ENCODE measurements at places on chromosomes 2 and 18. TPM values are rescaled to one million over a fixed set of nuclear protein-coding genes. Genes with fewer than 3 reads are reported as not detected.

Gene ZNF396
- 0.66 TPM for total RNA-seq

Gene ASNSD1
- 42.7 TPM for total RNA-seq

Gene POU3F3
- not detected for total RNA-seq

Gene SERPINB11
- not detected for total RNA-seq

Gene MROH2A
- total RNA-seq: not detected

Gene ATOH8
- 31.9 TPM for total RNA-seq

DNA sequence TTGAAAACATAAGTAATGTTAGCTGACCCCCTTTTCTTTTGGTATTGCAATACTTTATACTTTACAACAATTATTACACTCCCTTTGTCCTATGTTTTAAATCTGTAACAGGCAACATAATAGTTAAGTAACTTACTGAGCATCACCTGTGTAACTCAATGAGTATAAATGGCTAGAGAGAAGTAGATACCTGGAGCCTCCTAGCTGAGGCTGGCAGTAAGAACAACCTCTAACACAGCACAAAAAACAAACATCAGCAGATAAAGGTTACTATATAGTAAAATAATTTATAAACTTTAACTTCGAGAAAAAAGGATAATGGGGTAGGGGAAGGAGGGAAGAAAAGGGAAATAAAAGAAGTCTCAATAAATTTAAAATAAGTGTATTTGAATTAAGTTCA lies 73.1 kb upstream of the ST8SIA5 start:
- H3K27ac ChIP-seq: no peak overlapping the region
- no peaks in the 10 kb centered on the region for H3K4me1 ChIP-seq
- no peak for DNase-seq
- no peaks in the 10 kb centered on the region for H3K27me3 ChIP-seq
- H3K36me3 ChIP-seq: peaks cover 9% of the 10 kb centered on the region
- H3K4me3 ChIP-seq: no peak overlapping the region

DNA sequence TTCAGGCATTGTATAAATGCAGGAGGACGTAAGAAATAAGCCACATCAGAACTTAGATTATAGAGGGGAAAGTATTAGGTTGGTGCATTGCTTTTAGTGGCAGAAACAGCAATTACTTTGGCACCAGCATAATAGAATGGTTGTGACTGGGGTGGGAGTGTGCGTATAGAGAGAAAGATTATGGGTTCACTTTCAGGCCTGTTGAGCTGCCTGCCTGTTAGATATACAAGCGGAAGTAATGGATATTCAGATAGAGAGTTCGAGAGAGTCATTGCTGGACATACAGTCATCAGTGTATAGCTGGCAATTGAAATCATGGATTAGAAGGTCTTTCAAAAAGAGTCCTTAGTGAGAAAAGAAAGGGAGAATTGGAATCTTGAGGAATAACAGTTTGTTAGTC lies 139.2 kb upstream of the MYO3B start:
- no peak overlapping the region for H3K27ac ChIP-seq
- H3K27me3 ChIP-seq: peaks cover 1% of the 10 kb centered on the region
- no peak for DNase-seq
- H3K36me3 ChIP-seq: peaks cover 5% of the 10 kb centered on the region
- peaks cover 10% of the 10 kb centered on the region for H3K4me1 ChIP-seq
- H3K4me3 ChIP-seq: no peak overlapping the region

DNA sequence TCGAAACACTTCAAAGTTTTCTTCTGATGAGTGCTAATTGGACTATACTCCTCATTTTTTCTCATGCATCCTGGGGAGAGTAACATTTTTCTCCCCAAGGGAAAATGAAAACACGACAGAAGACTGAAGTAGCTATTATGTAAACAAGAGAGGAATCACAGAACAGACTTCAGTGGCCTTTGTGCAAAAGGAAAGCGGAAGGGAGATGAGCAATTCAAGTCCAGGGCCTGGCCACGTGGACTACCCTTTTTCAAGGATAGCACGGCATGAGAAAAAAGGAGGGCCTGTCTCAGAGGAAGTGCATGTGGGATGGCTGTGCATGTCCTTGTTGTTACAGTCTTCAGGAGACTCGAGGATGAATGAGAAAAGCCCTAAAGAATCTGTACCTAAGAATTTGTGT lies 43.8 kb upstream of the KCNE4 start:
- peak overlapping the region; percentile 87 for H3K27ac ChIP-seq
- H3K36me3 ChIP-seq: peaks cover 29% of the 10 kb centered on the region
- H3K4me3 ChIP-seq: peak overlapping the region; percentile 38
- H3K27me3 ChIP-seq: peaks cover 2% of the 10 kb centered on the region
- peaks cover 86% of the 10 kb centered on the region for H3K4me1 ChIP-seq

- no peak overlapping the region for H3K27ac ChIP-seq
- H3K27me3 ChIP-seq: no peaks in the 10 kb centered on the region
- H3K4me1 ChIP-seq: peaks cover 35% of the 10 kb centered on the region
- peaks cover 5% of the 10 kb centered on the region for H3K36me3 ChIP-seq
- DNase-seq: no peak
- no peak overlapping the region for H3K4me3 ChIP-seq
Observed at GRCh38 chr18:74831571-74832250, 234.0 kb downstream of the ZNF407 start.

DNA sequence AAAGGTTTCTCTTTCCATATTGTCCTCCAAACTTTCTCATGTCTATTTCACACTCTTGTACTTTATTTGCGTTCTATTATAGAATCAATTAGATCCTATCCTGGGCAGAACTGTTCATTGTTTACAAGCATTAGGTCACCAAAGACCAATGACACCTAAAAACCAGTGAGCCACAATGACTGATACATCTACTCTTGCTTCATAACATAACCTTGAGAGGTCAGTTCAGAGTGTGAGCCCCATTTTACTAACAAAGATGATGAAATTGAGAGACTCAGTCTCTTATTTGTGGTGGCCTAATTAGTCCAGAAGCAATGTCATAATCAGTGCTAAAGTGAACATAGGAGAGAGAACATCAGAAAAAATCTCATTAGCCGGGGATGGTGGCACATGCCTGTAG lies 248.9 kb upstream of the RBBP8 start:
- no peak overlapping the region for H3K4me3 ChIP-seq
- peaks cover 29% of the 10 kb centered on the region for H3K4me1 ChIP-seq
- peaks cover 6% of the 10 kb centered on the region for H3K27me3 ChIP-seq
- H3K27ac ChIP-seq: no peak overlapping the region
- no peak for DNase-seq
- no peaks in the 10 kb centered on the region for H3K36me3 ChIP-seq

GRCh38 chr2:23464156-23464555 lies 79.2 kb downstream of the KLHL29 start:
- H3K4me1 ChIP-seq: peaks cover 6% of the 10 kb centered on the region
- no peaks in the 10 kb centered on the region for H3K36me3 ChIP-seq
- H3K27me3 ChIP-seq: peaks cover 3% of the 10 kb centered on the region
- no peak for DNase-seq
- H3K27ac ChIP-seq: no peak overlapping the region

- peaks cover 6% of the 10 kb centered on the region for H3K27me3 ChIP-seq
- DNase-seq: no peak
- no peaks in the 10 kb centered on the region for H3K36me3 ChIP-seq
- no peak overlapping the region for H3K27ac ChIP-seq
Observed at GRCh38 chr2:179764710-179765109, 96.7 kb downstream of the ZNF385B start.

DNA sequence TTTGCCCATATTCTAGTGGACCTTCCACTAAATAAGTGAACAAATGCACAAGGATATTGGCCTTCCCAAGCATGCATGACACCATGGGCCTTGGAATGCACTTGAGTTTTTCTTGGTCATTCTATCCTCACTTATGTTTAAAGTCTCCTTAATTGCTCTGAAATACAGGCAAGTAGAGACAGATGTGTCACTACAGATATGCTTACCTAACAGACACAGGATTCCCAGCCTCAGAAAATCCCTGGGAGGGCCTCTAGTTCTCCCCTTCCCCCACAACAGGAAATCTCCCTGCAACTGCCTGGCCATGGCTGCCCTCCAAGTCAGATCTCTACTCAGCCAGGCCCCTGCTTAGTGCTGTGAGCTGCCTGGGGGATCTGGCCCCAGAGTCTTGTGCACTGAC lies 445.2 kb downstream of the IRS1 start:
- no peaks in the 10 kb centered on the region for H3K36me3 ChIP-seq
- peak overlapping the region; percentile 33 for H3K27ac ChIP-seq
- H3K4me3 ChIP-seq: no peak overlapping the region
- no peaks in the 10 kb centered on the region for H3K27me3 ChIP-seq
- peaks cover 7% of the 10 kb centered on the region for H3K4me1 ChIP-seq

Measured in HFFc6 (cell line).